Activated T-helper 9 cell treated with anti-CD3 and anti-CD28 coated beads, Interleukin-2, amount 50 U/mL, for 16 hours (primary cell): ENCODE measurements at places on chromosomes 16 and 17.

- DNase-seq: no peak
Observed at GRCh38 chr16:2086106-2086742, 38.4 kb downstream of the TSC2 start.

- no peak for DNase-seq
Observed at GRCh38 chr17:18327093-18327492, 12.0 kb downstream of the SMCR8 start.

DNA sequence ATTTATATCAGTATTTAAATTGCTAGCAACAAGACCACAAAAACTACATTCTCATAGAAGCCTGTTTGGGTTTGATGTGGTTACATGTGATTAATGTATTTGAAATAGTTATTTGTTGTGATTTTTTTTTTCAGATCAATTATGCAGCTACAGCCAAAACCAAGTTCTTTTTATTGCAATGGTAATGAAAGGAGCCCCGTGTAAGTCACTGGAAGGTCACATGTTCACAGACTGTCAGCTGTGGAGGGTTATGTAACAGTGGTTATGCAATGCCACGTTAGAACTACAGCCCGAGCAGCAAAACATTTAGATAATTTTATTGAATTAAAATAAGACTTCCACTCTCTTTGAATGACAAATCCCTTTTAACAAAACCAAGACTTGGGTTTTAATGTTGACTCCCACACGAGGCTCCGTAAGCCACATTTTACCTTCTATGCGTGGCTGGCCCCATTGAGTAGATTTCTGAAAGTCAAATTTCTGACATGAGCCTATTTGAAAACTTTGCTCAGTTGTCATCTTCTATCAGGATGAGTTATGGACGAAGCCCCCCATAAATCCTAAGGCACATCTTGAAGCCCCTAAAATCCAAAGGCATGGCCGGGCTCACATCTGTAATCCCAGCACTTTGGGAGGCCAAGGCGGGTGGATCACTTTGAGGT is 41.8 kb upstream of the SEC14L1 start:
- no peak for DNase-seq

DNA sequence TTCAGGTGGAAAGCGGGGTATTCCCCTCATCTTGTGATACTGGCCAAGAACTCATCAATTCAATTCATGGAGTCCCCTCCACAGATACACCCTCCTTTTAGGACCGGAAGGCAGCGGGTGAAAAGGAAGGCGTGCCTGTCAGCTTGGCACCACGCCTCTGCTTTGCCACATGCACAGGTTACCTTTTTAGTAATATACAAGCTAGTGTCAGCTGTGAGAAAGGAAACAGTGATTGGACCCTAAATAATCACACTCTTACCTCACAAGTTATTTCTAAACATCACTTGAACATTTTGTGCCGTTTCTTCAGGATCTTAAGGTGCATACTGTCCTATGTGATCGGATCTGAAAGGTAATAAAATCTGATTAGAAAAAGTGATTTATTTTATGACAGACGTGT is 15.7 kb downstream of the ZDHHC7 start:
- no peak for DNase-seq

- DNase-seq: no peak
Observed at GRCh38 chr16:20051147-20051546, 22.5 kb downstream of the GPR139 start.

DNA sequence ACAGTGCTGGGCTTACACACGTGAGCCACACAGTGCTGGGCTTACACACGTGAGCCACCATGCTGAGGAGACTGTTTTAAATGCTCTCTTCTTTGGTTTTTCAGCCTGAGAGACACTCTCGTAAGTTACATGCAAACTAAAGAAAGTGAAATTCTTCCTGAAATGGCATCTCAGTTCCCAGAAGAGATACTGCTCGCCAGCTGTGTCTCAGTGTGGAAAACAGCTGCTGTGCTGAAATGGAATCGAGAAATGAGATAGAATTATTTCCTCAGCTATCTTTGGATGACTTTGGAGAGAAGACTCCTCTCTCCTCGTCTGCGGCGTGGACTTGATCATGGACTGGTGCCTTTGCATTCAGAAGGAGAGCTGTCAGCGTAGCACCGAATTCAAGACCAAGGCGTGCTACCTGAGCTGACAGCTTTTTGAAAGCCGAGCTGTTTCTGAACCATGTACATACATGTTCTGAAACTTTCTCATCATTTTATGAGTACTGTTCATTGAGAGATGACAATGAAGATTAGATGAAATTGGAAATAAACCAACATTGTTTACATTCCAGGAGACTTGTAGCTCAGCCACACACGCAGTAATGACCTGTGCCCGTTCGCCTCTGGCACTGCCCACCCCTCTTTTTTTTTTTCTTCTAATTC is 21.6 kb upstream of the ENDOV start:
- DNase-seq: no peak

- no peak for DNase-seq
Observed at GRCh38 chr17:82566129-82566960, 46.8 kb downstream of the FOXK2 start.

GRCh38 chr16:24617502-24617901 is 78.1 kb downstream of the RBBP6 start:
- DNase-seq: no peak
